ENCODE measurements at places on chromosomes 6 and 20. TPM values are rescaled to one million over a fixed set of nuclear protein-coding genes. Genes with fewer than 3 reads are reported as not detected.

C6orf141 gene
- polyA plus RNA-seq: 0.86 TPM

ZBTB9 gene
- 17.6 TPM for polyA plus RNA-seq

TMEM74B gene
- polyA plus RNA-seq: 1.9 TPM

FAM83D gene
- 13.6 TPM for polyA plus RNA-seq

ELOVL2 gene
- polyA plus RNA-seq: 4.8 TPM

TPD52L1 gene
- 5.9 TPM for polyA plus RNA-seq

HLA-DRA gene
- 60.0 TPM for polyA plus RNA-seq

GCNT2 gene
- 14.4 TPM for polyA plus RNA-seq

SLCO4A1 gene
- polyA plus RNA-seq: 2.9 TPM

GABRR2 gene
- 1.1 TPM for polyA plus RNA-seq

GRCh38 chr6:103729658-103730057 is 1130.1 kb downstream of the HACE1 start:
- no peak for DNase-seq

- DNase-seq: no peak
These were observed 674 bp downstream of the MAPK14 start for GRCh38 chr6:36028088-36028876.

DNA sequence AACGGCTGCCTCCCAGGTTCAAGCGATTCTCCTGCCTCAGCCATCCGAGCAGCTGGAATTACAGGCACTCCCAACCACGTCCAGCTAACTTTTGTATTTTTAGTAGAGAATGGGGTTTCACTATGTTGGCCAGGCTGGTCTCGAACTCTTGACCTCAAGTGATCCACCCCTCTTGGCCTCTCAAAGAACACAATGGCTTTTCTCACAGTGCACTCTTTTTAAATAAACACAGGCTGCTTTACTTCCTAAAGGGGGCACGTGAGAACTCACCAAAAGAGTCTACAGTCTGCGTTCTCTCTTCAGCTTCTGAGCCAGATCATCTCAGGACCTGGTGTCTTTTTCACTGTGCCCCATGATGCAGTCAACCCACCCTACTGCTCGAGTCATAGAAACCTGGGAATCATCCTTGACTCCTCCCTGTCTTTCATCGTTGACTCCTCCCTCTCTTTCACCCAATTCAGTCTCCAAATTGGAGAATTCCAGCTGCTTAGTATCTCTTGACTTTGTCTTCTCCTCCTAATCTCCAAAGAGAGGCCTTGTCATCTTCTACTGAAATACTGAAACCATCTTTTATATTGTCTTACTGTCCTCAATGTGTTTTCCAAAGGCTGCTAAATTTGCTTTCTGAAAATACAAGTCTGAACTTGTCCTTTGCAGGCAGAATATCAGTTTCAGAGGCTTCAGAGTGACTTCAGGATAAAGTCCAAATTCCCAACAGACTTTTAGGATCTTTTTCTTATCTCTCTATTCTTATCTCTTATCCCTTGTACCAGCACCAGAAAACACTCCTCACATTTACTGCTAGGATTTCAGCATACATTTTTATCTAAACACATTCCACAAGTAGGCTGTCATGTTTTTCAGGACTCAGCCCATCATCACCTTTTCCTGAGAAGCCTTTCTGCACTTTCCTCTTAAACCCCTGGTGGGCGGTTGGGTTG is 323.4 kb downstream of the SYNE1 start:
- DNase-seq: no peak

- no peak for DNase-seq
These were observed 45.5 kb upstream of the SLC23A2 start for GRCh38 chr20:5046656-5047339.

DNA sequence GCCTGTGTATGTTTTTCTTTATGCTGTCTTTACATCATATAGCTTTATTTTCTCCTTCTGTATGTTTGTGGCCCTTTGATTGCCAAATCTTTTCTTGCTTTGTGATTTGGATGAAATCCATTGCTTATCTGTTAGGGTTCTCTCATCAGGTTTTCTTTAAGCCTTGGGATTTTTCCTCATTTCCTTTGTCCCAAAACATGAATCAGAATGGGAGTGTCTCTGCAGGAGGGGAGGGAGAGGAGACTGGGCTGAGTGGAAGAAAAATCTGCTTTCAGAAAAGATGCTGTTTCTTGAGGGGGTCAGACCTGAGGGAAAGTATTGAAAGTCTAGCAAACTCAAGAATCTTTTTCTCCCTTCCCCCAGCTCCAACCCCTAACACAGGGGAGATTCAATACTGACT is 758.0 kb upstream of the MMS22L start:
- no peak for DNase-seq

- DNase-seq: no peak
These were observed 19.7 kb upstream of the RPS6KA2 start for GRCh38 chr6:166646716-166647115.

DNA sequence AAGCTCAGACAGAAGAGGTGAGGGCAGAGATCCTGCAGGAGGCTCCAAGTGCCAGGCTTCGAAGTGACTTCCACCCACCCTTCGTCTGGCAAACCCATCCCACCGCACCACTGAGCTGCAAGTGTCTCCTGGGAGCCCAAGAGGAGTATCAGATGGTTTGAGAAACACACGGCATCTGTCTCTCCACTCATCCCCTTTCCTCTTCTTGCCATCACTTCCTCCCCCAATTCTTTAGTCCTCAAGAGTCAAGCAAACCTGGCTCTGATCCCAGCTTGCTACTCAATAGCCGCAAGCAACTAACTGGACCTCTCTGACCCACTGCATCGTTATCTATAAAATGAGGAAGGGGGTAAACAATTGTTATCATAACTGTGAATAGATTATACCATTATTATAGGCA is 142.1 kb downstream of the BMP7 start:
- DNase-seq: no peak

DNA sequence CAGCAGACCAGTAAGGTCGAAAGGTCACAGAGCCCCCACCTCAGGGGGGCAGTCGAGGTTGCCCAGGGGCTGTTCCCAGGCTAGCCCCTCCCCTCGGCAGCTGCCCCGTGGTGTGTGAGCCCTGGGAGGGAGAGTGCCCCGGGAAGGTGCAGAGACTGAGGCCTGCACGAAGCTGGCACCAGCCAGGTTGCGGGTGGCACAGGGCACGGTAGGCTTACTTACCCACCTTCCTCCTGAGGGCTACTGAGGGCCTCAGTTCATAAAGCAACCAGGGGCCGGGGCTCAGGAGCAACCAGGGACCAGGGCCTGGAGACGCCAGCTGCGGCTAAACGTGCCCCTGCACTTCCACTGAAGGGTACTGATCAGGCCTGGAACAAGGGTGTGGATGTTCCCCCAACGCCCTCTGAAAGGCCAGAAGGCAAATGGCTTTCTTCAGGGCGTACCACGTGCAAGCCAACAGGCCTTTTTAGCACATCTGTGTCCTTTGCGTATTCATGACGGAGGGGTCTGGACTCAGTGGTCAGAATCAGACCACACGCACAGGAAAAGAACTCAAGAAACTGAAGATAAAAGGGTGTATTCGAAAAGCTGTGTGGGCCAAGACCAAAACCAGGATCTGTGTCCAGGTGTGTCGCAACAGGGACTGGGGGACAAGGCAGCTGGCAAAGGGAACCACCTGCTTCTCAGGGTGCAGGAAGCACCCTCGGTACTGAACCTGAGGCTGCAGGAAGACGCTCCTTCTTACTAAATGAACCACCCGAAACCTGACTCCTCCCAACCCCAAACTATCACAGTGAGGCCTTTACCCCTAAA is 24.5 kb upstream of the TCFL5 start:
- DNase-seq: no peak

DNA sequence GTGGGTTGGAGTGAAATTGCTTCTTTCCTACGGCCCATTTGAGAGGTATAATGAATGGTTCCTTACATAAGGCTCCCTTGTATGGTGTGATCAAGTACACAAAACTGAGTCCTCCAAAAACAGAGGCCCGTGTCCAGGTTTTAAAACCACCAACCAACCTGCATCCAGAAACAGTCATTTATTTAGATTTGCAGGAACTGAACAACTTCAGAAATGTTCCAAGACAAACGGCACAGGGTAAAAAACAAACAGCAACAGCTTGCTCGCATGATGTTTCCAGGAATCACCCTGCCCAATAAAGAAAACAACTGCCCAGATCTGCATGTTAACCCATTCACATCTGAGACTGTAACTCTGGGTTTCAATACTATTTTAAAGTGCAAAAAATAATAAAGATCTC is 40.2 kb upstream of the TRAM2 start:
- no peak for DNase-seq

DNA sequence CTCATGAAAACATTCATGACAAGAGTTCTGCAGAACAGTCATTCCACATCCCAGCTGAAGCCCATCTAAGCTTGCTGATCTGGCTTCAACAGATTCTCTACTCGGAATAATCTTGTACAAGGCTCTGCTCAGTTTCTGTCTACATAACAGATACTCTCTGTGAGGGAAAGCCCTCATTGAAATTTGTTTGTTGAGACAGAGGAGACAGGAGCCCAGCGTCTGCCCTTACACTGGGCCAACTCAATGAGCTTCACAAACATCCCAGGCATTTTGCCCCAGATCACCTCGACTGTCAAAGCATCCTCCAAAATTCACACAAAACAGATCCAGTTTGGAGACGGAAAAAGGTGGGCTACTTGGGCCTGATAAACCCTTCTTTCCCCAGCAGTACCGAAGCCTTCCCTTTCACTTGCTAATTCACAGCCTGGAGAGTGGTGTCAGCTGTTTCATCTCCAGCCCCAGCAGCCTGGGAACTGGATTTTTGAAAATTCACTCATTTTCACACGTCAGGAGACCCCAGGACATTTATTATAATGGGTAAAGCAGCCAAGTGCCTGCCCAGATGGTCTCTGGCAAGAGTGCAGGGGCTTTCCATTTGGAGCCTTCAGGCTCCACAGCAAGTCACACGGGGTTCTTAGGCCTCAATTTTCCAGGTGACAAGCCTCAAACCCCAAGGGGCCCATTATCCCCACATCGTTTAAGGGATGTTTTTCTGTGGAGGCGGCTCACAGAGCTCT is 7.3 kb downstream of the CCDC167 start:
- no peak for DNase-seq

DNA sequence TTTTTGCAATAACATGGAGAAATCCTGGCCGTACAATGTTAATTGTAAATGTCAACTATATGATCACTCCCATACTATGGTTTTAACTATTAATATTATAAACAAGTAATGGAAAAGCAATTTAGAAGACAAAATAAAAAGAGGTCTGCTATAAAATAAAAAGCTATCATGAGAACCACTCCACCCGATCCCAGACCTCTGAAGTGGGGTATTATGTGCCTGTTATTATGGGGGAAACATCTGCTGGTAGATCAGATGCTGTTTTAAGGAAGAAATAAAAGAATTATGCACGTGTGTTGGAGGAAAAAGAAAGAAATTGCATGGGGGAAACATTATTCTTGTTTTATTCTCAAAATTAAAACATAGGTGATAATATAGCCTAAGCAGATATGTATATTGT is 615.7 kb upstream of the ARID1B start:
- no peak for DNase-seq

DNA sequence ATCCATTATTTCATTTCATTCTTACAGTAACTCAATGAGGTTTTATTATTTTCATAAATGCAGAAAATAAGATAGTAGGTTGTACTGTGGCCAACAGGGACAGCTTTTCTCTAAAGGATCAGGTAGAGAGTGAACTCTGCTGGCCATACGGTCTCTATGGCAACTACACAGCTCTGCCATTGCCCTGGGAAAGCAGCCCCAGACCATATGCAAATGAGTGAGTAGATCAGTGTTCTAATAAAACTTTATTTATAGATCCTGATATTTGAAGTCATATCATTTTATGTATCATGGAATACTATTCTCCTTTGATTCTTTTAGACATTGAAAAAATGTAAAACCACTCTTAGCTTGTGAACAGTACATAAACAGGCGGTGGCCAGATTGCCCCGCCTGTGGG is 192.5 kb upstream of the RREB1 start:
- no peak for DNase-seq

DNA sequence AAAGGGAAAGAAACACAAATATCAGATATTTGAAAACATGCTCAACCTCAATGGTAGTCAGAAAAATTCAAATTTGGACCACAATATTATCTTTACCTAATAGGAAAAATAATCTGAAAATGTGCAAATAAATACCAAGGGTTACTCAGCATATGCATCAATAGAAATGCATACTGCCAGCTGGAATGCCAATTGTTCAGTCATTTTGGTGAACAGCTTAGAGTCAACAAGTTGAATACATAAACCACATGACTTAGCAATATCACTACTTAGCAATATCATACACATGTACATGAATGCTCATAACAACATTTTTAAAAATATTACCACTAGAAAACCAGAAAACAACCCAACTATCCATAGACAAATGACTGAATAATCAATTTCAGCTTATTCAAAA is 212.7 kb downstream of the PTPRK start:
- no peak for DNase-seq

DNA sequence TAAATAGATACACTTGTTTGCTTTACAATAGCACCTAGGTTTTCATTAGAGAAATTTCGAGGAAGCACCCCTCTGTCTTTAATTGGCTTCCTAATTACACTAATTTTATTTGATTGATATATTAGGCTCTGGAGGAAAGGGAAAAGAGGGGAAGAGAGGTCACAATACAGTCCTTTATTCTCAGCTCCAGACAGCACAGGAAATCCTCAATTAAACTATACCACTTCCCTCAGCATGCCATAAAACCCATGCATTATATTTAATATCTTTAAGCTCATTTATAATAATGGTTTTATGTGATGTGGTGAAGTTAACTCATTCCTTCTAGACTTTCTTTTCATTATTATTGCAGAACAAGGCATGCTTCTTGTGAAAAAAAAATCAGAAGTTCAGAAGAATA is 17.7 kb upstream of the PDE7B start:
- DNase-seq: no peak

DNA sequence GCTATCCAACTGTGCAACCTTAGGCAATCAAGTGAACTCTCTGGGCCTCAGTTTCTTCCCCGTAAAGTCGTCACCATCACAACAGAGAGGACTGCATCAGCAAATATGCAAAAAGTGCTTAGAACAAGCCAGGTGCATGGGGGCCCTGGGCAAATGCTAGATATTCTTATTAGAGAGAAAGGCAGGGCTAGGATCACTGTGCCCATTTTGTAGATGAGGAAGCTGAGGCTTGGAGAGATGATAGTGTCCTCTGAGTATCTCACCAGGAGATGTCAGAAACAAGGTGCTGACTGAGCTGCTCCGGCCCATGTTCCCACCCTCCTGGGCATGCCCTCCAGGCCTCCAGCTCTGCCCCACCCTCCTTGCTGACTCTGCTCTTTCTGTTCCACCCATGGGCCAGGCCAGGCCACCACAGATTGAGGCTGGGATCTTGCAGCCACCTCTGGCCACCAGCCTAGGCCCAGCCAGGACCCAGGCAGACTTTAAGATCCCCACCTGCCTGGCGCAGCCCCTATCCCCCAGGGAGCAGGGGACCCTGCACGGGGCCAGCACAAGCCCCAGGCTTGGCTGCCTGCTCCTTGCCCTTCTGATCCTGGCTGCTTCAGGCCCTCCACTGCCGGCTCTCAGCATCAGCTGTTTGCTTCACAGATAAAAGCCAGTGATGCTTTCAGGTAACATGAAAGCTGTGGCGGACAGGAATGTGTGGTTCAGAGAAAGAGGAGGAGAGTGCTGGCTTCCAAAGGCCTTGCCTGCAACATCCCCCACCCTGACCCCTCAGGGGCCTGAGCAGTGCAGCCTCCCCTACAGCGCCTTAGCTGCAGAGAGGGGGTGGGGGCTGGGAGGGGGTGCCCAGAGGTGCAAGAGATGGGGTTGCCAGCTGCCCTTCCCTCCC is 47.6 kb downstream of the GRM4 start:
- no peak for DNase-seq

- no peak for DNase-seq
These were observed 74.8 kb downstream of the ASCC3 start for GRCh38 chr6:100806296-100806695.

- DNase-seq: no peak
These were observed 177.2 kb downstream of the CLIC5 start for GRCh38 chr6:45838451-45838850.

- DNase-seq: no peak
These were observed 18.9 kb upstream of the AGPAT4 start for GRCh38 chr6:161292650-161293281.
